Muscle of leg (tissue), 16 donors: ENCODE measurements at places on chromosomes 2 and 18.

- no peak for DNase-seq
These were observed 298.2 kb upstream of the NXPH2 start for GRCh38 chr2:139078376-139078775.

DNA sequence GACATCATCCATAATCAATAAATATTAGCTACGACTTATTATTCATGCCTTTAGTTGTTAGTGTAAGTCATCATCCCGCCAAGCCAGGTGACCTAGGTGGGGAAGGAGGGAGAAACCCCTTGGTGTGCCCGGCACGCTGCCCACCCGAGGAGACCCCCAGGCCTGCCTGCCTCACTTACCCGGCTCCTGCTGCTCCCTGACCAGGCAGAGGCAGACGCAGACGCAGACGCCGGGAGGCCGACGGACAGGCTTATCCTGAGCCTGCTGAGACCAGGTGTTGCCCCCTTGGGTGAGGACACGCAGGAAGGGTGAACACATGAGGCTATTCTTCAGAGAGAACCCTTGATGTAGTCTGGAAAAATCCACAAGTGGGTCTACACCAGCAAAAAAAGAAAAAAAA is 401.8 kb downstream of the GALR1 start:
- DNase-seq, result no peak

GRCh38 chr2:140658760-140659692 is 1471.8 kb downstream of the LRP1B start:
- no peak for DNase-seq

DNA sequence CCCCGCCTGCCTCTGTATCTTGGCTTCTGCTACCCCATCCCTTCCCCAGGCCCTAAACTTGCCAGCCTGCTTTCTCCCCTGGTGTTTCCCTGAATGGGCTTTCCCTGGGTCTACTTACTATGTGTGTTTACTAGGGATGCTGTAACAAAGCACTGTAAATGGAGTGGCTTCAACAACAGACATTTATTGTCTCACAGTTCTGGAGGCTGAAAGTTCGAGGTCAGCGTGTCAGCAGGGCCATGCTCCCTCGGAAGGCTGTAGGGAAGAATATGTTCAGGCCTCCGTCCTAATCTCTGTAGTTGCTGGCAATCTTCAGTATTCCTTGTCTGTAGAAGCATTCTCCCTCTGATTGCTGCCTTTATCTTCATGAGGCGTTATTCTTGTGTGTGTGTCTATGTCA is 113.6 kb downstream of the DDX1 start:
- no peak for DNase-seq

DNA sequence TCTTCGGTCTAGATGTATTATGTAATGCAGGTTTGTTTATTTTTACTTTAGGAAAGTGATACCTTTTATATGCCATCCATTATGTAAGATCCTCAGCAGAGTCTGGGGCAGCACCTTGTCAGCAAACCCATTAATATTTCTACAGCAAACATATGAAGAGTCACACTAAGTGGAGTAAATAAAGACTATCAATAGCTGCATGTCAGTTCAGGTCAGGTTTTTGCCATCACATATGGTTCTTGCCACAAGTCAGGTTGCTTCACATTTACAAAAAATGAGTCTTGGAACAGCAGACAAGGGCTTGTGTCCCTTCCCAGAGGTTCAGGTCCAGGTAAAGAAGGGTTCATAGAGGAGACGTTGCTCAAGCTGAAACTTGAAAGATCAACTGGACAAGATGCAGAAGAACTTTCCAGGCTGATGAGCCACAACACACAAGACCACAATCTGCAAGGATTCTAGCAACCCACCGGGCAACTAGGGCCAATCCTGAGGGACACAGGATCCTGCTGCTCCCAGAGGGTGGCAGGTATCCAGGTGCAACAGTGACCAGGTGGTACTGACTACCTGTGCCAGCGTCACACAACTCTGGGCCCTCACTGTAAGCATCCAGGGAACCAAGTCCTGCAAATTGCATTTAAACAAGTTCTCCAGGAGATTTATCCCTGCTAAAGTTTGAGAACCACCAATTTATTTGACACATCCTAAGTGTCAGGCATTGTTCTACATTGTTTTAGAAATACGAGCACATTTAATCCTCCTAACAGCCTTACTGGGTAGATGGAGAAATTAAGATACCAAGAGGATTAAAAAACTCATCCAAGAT is 215.8 kb downstream of the ALPK2 start:
- DNase-seq, result no peak
